HTR-8/SVneo (cell line): ENCODE measurements at places on chromosomes 1 and 21.

GRCh38 chr21:24339406-24339805 lies 1267.9 kb downstream of the MRPL39 start:
- no peak for DNase-seq

DNA sequence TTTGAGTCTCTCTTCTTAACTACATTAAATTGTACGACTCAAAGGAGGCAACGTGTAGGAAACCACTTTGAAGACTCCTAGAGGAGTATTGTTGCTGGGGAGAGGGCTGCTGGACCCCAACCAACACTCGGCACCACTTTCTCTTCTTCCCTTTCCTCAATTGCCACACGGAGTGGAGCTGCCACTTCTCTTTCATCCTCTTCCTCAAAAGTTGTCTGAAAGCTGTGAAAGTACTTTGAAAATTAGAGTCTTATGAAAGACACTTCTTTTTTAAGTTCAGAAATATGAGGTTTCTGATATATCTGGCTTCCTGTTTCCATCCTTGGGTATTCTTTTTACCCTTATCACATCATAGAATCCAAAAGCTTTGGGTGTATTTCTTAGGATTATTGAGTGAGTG lies 59.5 kb downstream of the MRPS6 start:
- no peak for DNase-seq

DNA sequence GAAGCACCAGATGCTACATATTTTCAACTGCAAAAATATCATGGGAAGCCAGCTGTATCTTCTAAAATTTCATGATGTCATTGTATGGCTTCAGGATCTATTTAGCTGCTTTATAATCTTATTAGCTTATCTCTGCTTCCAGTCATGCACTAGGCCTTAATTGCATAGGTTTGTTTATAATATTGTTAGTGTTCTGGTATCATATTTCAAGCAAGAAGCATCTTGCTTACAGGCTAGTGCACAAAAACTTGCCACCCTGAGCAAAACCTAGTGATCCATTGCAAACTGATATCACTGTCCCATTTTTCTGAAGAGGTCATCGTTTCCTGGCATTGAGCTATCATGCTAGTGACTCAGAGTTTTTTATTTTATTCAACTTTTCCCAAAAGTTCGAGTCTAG lies 15.7 kb upstream of the NRIP1 start:
- no peak for DNase-seq

DNA sequence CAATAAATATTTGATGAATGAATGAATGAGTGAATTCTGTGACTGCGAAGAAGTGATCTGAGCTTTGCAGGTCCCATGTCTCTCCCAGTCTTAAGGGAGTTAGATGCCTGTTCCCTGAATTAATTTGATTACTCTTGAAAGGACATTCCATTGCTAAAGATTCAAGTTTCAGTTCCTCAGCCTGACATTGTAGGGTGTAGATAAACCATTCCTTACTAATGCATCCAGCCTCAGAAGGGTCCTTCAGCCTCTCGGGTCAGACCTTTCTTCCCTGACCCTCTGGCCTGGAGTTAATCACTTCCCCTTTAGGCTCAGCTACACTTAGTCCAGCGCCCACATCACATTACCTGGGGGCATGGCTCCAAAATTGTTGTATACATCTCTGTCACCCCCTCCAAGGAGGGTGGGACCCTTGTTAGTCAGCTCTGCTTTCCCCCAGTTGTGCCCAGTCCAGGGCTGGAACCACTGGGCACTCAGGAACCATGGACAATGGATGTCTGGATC lies 2.6 kb downstream of the INSRR start:
- DNase-seq, result no peak

GRCh38 chr1:3996846-3997705 lies 97.0 kb upstream of the C1orf174 start:
- DNase-seq, result no peak
